ENCODE measurements at places on chromosomes 11 and 22.

GRCh38 chr11:7688238-7688826, 15.0 kb upstream of the CYB5R2 start:
- peak; percentile 59 for DNase-seq

GRCh38 chr11:129766898-129767604, 48.6 kb upstream of the TMEM45B start:
- peak; percentile 52 for DNase-seq

GRCh38 chr22:35488513-35488912, 52.1 kb upstream of the RASD2 start:
- DNase-seq: no peak

GRCh38 chr22:50058061-50058905, at the start of gene TTLL8:
TSS of gene TTLL8 (minus strand) at chr22:50058298.
- DNase-seq: no peak
